ENCODE measurements at places on chromosomes 16 and 17.

DNA sequence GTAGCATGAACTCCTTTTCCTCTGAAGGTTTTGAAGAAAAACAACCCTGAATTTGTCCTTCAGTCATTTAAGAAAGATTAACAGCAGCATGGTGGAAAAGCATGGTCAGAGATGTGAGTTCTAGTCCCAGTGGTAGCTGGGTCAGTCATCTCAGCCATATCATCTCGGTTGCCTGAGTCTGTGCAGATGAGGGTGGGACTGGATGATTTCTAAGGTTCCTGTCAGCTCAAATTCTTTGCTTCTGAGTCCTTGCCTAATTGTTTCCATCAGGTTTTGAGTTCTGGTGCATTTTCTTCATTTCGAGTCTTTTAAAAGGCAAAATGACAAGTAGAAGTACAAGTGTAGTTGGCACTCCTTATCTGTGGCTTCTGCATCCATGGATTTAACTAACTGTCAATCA is 63.9 kb downstream of the TNRC6C start:
- DNase-seq: no peak

GRCh38 chr17:81683208-81683583 is 401 bp downstream of the ARL16 start:
- no peak for DNase-seq

- no peak for DNase-seq
Measured at GRCh38 chr17:82013772-82014321, 8.8 kb downstream of the CENPX start.

- no peak for DNase-seq
Measured at GRCh38 chr17:58332778-58333735, 4.5 kb upstream of the TSPOAP1 start.

- DNase-seq: no peak
Measured at GRCh38 chr17:951325-952132, 28.0 kb downstream of the NXN start.

DNA sequence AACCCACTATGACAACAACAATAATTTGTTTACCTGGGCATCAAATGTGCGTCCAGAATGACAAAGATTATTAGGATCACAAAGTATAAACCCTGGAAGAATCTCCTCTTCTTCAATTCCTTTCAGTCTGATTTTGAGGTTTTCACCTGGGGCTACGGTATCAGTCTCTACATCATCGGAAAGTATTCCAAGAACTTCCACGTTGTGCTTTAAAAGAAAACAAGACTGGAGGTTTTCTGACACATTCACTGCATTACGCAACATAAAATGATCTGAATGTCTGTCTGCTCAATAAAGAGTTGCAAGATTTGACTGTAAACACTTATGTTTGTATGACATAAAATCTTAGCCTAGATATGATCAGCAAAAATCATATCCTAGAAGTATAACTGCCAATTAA is 26.0 kb upstream of the RSL1D1 start:
- no peak for DNase-seq

GRCh38 chr17:18248811-18249210 is 9.7 kb downstream of the FLII start:
- no peak for DNase-seq

DNA sequence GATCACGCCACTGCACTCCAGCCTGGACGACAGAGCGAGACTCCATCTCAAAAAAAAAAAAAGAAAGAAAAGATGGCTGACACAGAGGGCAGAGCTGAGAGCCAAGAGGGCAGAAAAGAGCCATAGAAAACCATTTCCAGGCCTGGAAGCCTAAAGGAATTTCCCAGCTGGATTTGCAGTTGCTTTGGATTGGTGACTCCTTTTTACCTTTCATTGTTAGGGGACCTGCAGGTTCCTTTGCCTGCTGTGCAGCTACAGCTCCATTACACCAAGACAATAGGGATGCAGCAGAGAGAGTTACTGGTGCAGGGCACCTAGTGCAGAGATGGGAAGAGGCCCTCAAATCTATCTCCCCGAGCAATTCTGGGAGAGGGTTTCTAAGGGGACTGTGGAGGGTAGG is 18.4 kb downstream of the ZNF668 start:
- no peak for DNase-seq

DNA sequence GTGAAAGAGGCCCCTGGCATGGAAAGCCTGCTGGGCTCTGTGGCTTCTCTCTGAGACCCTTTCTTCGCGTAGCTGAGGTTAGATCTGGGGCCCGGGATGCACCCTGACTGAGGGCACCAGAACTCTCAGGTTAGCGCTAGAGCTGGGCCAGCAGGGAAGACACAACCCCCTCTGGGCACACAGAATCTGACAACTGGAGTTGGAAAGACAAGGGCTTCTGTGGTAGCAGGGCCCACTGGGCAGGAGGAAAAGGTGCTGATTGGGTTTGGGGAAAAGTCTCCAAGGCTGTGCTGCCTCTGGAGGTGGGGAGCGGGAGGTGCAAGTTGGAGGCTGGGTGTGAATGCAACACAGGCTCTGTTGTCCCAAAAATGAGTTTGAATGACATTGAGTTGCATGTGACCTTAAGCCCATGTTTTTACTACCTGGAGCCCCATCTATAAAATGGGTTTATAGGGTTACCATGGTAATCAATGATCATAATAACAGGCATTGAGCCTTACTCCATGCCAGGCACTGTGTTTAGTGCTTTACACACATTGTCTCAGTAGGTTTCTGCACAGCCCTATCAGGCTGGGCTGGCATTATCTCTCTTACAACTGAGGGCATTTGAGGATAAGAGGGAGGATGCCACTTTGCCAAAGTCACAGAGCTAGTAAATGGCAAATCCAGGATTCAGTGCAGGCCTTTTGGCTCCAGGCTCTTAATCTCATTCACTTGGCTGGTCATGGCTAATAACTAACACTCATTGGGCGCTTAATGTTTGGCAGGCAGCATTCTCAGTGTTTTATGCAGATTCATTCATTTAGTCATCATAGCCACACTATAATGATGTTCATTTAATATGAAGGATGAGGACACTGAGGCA is 9.5 kb upstream of the IGFBP4 start:
- no peak for DNase-seq

DNA sequence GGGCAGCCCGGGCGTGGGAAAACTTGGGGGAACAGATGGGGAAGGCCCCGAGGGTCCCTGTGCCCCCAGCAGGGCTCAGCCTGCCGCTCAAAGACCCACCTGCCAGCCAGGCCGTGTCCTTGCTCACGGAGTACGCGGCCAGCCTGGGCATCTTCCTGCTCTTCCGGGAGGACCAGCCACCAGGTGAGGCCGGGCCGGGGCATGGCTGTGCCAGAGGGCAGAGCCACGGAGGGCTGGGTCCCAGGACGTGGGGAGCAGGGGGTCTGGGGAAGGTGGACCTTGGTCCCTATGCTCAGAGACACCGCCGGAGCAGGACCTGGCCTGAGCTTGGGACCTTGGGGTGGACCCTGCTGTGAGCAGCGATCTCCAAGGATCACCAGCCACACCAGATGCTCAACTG is 509 bp downstream of the ADAD2 start:
- no peak for DNase-seq

GRCh38 chr17:74385201-74385600 is 17.9 kb downstream of the GPR142 start:
- DNase-seq: no peak

DNA sequence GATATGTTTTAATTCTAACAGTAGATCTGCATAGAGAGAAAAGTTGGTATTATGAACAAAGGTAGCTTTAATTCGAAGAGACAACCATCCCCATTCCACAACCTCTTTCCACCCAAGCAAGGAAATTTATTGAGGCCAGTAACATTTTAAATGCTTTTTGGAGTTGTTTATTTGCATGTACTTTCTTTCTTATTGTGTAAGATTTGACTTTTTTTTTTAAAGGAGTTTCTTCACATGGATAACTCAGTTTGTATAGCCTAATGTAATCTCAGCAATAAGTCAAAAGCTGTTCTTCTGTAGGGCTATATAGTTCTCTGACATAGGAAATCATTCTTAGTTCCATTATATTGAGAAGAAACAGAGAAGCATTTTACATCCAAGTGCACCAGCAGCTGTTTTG is 163.3 kb downstream of the PRKCA start:
- no peak for DNase-seq

DNA sequence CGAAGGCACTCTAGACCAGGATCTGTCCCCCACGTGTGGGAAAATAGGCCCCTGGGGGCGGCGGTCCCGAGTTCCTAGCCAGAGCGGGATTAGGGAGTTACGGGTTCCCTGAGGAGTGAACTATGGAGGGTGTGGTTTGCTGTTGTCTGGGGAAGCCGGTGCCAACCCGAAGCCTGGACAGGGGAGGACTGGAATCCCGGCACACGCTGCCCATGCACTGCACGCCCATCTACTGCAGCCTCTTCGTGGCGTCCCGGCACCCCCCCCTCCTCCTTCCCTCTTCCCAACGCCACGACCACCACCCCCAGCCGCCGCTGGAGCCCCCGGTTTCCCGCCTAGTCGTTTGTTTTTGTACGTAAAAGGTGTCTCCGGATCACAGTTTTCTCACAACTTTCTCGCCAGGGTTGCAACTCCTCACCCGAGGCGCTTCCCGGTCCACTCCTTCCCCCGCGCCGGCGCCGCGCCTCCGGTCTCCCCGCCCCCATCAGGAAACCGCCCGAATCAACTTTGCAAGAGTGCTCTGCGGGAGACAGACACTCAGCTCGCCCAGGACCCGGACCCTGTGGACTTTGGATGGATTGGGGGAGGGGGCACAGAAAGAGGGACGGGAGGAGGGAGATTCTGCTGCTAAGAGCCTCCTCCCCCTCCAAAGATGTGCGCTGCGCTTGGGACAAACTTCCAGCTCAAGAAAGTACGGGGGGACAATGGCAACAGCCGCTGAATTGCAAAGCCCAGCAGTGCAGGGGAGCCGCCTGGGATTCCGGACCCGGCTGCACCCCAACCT is 1.4 kb upstream of the LHX1 start:
- DNase-seq: no peak

- no peak for DNase-seq
Measured at GRCh38 chr17:2003525-2003924, 21.6 kb downstream of the RTN4RL1 start.

GRCh38 chr17:385178-385835 is 32.7 kb upstream of the RPH3AL start:
- no peak for DNase-seq

DNA sequence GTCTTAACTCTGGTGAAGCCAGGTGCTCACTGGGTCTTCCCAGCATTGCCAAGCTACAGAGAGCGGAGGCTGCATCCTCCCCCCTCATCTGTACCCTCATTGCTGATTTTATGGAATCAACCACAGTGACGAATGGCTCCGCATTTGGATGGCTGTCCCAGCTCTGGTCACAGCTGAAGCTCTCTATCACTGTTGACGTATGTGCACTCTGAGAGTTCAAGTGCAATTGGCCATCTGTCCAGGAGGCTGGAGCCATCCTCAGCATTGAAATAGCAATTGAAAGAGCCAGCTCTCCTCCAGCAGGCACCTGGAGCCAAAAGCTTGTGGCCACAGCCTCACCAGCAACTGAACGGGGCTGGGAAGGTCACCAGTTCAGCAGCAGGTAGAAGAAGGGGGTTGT is 494.1 kb downstream of the TMEM114 start:
- DNase-seq: no peak

Measured in CD4-positive, alpha-beta T cell treated with Interleukin-4 for 1 hour (primary cell).